Stimulated activated CD4-positive, alpha-beta T cell treated with anti-CD3 and anti-CD28 coated beads, Interleukin-12 subunit alpha, Interleukin-12 subunit beta, amount 100 ng/mL, for 48 hours (primary cell): ENCODE measurements at places on chromosomes 11 and 22.

DNA sequence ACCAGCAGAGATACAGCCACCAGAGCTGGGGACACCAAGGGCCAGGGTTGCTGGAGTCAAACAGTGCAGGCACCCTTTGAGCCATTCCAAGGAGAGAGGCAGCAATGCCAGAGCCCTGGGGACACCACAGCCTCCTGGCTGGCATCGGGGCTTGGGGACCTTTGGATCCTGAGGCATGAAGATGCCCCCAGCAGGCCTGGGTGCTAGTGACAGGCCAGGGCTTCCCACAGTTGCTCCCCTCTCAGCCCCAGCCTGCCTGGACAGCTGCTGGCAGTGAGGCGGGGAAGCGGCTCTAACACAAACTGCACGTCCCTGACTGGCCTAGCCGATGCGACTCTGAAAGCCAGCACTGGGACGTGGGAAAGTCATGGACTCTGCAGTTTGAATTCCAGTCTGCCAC, 2.7 kb downstream of the CD5 start:
- no peak for DNase-seq

DNA sequence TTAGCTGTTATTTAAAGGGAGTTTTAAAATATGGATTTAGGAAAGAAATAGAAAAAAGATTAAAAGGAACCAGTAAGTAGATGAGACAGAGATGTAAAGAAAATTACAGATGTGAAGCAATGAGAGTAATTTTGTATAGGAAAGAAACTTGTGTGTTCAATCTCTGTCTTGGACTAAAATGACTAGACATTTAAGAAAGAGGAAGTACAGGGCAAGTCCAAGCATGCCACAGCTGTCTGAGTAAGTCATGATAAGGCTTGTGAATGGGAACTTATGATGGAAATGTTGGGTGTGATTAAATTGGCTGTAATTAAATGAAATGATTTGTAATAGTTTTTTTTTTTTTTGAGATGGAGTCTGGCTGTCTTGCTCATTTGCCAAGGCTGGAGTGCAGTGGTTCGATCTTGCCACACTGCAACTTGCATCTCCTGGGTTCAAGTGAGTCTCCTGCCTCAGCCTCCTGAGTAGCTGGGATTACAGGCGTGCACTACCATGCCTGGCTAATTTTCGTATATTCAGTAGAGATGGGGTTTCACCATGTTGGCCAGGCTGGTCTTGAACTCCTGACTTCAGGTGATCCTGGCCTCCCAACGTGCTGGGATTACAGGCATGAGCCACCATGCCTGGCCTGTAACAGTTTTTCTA, 5.9 kb upstream of the ACY3 start:
- DNase-seq = no peak

DNA sequence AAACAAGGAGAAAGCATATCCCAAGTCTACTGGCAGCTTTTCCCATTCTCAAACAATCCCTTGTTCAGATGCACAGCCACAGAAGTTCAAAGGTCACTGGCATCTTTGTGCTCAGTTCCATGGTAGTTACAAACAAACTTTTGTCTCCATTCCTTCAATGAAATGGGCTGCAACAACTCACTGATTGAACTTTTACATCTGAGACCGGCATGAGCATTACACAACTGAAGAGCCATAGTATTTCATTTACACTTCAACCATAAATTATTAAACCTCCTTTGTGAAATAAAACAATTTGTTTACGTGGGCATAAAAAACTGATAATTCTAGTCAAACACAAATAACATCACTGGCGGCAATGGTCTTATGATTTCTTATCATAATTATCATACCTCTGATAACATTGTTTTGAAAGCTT, 67.8 kb upstream of the ARHGAP32 start:
- DNase-seq = no peak

DNA sequence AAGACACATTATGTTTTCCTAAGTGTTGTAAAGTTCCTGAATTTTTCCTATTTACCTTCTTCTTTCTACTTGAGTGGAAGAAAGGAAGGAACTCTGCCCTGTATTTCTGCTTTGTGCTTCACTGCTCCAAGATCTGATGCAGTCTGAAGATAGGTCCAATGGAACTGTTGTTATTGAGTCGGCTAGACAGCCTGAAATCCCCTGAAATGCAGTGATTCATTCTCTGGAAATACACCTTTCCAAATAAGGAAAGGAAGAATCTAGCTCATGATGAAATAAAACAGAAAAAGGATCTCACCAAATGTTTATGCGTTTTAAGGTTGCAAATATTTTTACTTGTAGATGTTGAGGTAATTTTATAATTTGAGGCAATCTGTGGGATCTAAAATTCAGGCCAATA, 322.8 kb downstream of the GUCY1A2 start:
- DNase-seq = no peak

DNA sequence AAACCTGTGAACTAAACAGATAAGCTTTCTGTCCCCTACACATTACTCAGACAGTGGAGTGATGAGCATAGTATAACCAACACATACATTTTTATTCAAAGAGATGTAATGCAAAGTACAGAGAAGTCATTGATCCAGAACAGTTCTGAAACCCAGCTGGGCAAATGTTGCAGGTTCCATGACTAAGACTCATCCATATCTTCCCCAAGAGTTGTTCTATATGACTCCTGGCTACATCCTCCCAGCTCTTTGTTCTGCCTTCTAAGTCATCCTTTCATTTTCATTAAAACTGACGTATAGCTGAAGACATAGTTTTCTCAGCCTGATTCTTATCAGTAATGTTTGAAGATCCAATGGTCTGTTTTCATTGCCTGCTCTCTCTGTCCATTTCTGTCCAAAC, 47.3 kb downstream of the PLAAT5 start:
- no peak for DNase-seq

GRCh38 chr11:1530686-1531448, 41.2 kb downstream of the DUSP8 start:
- no peak for DNase-seq

GRCh38 chr11:1829039-1829820, 5.6 kb upstream of the SYT8 start:
- no peak for DNase-seq
